ENCODE measurements at places on chromosomes 2 and 18. TPM values are rescaled to one million over a fixed set of nuclear protein-coding genes. Genes with fewer than 3 reads are reported as not detected.

- no peak for DNase-seq
Measured at GRCh38 chr18:48949050-48949605, 1.6 kb downstream of the SMAD7 start.

- no peak for DNase-seq
Measured at GRCh38 chr2:158968396-158969161, at the start of gene TANC1. TANC1 (plus strand) TSS chr2:158968640; CDS start chr2:159065911, 97,271 bp downstream.

GRCh38 chr2:162305901-162306300 is 12.6 kb downstream of the IFIH1 start:
- DNase-seq = no peak

The RUFY4 gene
- not detected for total RNA-seq

DNA sequence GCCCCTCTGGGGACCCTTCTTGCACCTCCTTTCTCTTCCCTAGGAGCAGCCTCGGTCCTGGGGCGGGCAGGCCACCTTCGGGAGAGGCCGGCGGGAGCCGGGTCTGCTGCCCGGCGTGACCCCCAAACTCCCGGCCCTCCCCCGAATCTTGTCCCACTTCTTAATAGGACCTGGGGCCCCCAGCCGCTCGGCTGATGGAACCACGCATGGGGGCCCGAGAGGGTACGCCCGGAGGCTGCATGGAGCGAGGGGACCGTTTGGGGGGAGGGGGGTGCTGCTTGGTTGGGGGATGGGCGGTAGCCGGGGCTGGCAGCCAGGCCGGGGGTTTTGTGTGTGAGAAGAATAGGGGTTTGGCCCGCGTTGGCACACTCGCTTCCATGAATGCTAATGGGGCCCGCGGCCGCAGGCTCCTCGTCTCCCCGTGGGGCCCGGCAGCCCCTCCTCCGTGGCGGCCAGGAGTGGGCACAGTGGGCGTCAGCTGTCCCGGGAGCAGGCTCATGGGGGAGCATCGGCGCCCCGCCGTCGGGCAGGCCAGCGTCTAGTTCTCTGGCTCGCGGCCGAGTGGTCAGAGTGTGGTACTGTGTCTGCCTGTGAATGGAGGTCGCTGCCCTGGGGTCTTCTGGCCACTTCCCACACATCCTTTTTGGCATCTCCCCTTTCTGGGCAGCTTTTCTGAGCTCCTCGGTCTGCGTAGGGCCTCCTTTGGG is 1.0 kb downstream of the GAREM2 start:
- no peak for DNase-seq

The TMEM247 gene
- not detected for total RNA-seq

DNA sequence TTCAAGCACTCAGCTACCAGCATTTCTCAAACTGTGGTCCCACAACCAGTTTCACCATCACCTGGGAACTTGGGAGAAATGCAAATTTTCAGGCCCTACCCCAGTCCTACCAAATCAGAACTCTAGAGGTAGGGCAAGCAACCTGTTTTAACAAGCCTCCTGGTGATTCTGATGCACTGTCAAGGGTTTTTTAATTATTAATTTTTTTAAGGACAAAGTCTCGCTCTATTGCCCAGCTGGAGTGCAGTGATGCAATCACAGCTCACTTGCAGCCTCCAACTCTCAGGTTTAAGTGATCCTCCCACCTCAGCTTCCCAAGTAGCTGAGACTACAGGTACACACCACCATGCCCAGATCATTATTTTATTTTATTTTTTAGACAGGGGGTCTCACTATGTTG is 7.8 kb downstream of the ACMSD start:
- DNase-seq = no peak

DNA sequence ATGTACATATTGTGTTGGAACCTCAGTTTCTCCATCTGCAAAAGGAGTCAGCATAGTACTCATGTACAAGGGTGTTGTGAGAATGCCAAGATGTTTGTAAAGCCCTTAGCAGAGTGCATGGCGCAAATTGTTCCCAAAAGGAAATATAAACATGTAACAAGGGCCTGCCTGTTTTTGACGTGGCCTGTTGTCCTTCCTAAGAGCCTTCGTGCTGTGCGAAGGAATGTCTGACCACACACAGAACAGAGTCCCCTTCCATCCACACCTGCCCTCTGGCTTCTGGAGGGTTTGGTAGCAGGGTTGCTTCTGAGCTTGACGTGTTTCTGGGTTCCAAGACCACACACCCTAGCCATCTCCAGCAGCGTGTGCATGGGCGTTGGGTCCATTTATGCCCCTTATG is 34.9 kb downstream of the CABLES1 start:
- no peak for DNase-seq

The GAL3ST2 gene
- not detected for total RNA-seq

DNA sequence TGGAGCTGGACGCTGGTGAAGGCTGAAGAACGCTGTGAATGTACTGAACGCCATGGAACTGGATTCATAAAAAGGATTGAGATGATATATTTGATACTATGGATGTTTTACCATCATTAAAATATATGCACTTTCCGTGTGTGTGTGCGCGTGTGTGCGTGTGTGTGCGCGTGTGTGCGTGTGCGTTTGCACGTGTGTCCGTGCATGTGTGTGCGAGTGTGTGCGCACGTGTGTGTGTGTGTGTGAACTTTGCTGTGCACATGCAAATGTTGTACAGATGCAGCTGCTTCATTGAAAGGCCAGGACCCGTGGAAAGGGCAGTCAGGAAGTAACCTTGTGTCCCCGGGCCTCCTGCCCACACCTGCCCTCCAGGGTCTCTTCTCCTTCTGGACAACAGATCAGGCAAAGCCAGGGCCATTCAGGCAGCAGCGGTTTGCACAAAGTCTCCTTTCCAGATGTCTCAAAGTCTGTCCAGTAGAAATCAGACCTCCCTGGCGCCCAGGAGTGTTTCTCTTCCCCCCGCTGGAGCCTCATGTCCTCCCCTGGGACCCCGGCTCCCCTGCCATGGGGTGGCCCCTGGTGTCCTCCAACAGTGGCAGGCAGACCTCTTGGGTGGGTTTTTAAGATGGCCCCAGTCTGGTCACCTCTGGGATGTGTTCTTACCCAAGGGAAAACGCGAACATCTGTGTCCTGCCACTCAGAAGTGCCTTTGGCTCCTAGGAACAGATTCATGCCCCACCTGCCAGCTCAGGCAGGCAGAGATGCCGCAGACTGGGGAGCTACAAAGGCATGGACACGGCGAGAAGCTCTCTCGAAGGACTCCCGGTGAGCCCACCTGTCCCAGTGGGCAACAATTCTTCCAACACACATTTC is 86.1 kb upstream of the GPC1 start:
- no peak for DNase-seq

DNA sequence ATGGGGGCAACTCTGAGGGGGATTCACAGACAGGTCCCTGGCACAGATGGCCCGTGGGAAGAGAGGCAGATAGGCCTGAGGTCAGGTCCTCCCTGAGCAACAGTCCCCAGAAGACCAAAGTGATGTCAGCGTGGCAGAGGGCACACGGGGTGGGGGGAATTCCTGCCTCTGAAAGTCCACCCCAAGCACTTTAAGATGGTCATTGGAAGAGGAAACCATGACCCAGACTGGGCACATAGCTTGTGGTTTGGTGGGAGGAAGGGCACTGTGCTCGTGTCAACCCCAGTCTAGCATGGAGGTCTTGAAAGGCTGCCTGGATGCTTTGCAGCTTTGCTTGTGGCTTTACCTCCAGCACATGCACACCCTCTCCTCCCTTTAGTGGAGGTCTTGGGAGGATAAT is 38.0 kb upstream of the SIX2 start:
- no peak for DNase-seq

The FSHR gene
- not detected for total RNA-seq

- no peak for DNase-seq
Measured at GRCh38 chr2:33081691-33082090, 134.9 kb downstream of the LTBP1 start.

The BMP10 gene
- total RNA-seq = not detected

- no peak for DNase-seq
Measured at GRCh38 chr2:140348826-140349225, 1568.6 kb upstream of the NXPH2 start.

- DNase-seq = no peak
Measured at GRCh38 chr2:71882949-71883472, 264.7 kb downstream of the CYP26B1 start.

DNA sequence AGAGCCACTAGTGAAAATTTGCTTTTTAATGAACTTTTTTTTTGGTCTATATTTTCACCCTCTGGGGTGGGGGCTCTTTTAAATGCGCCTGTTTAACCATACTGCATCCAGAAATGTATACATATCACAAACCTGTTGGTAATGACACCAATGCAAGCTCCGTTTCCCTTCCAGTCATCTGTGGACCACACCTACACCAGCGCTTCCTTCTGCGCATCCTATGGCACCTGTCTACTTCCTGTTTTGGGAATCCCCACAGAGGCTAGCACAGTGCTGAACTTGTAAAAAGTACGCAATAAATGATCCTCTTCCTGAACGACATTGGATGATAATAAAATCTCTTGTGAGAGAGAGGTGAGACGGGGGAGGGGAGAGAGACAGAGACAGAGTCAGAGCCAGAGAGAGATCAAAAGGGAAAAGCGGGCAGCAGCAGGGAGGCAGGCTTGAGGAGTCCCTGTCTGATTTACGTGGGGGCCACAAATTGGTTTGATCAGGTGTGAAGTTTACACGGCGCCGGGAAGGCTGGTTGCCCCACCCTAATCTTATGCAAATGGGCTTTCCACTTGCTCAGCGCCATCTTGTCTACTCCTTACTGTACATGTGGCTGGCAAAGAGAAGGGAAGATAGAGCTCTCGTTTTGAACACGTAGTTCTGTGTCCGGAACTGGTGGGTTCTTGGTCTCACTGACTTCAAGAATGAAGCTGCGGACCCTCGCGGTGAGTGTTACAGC is 38.1 kb upstream of the SLC38A11 start:
- DNase-seq = no peak

DNA sequence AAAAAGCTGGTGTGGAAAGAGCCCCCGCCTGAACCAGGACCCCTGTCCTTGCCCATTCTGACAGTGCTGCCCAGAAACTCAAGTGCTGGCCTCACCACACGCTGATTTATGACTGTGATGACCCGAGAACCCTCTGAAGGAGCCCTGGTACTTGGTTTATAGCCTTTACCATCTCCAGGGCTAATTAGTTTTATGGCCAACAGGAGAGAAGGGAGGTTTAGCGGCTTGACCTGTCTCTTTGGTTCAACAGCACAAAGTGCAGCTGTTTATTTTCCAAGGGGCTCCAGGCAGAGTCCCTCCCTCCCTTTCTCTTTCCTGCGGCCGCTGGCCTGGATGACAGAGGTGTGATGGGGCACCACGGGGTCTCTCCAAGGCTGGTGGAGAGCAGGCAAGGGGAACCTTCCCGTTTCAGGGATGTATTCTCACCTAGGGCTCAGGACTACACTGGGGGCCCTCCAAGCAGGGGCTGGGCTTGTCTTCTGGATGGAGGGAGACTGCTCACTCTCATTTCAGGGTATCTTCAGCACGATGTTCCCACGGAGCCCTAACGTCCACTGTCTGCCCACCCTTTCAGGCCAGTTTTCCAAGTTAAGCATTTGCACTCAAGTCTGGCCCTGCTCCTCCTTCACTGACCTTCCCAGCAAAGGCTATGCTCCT is 174.2 kb upstream of the GLI2 start:
- DNase-seq = no peak

All from glomerular endothelial cell (primary cell).